ENCODE measurements at places on chromosomes 3 and 15.

DNA sequence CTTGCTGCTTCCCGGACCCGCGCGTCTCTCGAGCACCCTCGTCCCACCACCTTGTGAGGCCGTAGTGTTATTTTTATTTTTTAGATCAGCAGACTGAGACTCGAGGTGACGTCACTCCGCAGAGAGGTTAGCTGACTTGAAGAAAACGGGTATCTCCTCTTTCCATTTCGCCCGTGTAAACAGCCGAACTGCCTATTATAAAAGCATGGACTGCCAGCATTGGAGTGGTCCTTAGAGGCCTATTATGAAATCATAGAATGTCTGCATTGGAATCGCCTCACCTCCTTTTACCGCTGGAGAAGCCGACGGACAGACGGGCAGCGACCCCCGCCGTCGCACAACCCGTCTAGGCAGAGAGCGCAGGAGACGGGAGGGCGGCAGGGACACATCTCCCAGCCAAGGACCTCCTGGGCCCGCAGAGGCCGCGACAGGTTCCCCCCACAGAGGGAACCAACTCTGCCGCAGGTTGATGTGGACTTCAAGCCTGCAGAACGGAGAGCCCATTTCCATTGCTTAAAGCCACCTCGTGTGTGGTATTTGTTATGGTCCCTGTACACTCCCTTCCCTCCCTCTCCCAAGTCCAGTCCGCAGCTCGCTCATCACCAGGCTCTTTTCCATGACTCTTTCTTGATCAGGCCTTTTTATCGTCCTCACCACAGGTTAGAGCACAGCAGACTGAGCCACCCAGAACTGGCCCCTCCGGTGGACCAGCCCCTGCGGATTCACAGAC lies 540 bp upstream of the PPP1R2 start:
- no peak for DNase-seq

DNA sequence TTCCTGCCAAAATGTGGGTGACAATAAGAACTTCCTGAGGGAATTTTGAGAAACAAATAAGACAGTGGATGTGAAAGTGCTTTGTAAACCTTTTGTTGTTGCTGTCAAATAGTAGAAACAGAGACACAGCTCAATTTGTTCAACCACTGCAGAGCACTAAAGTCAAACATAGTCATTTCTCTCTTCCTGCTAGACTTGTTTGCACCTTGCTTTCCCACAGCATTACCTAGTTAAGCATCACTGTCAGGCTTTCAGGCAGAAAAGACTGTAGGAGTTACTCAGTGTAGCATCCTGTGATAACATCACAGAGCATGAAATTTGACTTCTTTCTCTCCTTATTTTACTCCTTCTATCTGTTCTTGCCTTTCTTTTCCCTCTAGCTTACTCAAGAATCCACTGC lies 27.1 kb downstream of the SLC12A1 start:
- no peak for DNase-seq

GRCh38 chr3:76345878-76346277 lies 560.5 kb upstream of the ZNF717 start:
- DNase-seq: no peak

DNA sequence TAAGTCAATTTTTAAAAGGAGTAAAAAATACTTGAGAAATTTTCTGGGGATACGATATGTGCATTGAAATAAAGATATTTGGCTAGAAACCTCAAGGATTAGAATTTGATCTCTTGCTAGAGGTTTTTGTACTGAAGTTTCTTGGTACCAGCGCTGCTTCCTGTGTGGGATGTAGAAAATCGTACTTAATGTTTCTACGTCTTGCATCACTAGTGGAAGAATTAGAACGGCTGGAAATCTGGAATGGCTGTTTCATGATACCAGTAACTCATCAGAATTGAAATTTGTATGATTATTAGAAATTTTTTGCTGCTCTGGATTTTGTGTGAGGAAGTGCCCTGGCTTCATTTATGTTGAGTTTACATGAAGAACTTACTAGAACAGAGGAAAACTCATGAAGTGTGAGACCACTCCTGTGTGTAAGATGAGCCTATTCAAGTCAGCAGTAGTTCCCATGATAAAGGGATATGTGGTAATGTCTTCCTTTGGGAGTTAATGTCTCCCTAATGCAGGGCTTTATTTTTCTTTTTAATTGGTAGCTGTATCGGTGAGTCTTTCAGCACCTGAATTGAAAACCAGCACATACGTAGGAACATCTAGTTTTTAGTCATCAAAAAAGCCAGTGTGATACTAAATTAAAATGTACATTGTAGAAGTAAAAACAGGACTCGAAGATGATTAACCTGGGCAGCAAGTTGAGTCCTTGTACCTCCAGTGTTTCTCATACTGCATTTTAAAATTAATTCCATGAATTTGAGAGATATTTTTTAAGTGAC lies 3.2 kb downstream of the KBTBD8 start:
- no peak for DNase-seq

GRCh38 chr3:45781271-45781670 lies 15.1 kb downstream of the SLC6A20 start:
- no peak for DNase-seq

DNA sequence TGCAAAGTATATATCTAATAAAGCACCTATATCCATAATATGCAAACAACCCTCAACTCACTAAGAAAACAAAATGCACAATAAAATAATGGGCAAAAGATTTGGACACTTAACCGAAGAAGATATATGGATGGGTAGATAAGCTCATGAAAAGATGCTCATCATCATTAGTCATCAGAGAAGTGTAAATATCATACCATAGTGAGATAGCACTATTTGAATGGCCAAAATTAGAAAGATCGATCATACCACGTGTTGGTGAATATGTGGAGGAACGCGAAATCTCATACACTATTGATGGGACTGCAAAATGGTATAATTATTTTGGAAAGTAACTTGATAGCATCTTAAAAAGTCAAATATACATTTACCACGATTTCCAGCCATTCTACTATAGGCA lies 40.5 kb downstream of the PLS1 start:
- DNase-seq: no peak

- no peak for DNase-seq
Observed at GRCh38 chr3:25182794-25183193, 245.3 kb upstream of the RARB start.

DNA sequence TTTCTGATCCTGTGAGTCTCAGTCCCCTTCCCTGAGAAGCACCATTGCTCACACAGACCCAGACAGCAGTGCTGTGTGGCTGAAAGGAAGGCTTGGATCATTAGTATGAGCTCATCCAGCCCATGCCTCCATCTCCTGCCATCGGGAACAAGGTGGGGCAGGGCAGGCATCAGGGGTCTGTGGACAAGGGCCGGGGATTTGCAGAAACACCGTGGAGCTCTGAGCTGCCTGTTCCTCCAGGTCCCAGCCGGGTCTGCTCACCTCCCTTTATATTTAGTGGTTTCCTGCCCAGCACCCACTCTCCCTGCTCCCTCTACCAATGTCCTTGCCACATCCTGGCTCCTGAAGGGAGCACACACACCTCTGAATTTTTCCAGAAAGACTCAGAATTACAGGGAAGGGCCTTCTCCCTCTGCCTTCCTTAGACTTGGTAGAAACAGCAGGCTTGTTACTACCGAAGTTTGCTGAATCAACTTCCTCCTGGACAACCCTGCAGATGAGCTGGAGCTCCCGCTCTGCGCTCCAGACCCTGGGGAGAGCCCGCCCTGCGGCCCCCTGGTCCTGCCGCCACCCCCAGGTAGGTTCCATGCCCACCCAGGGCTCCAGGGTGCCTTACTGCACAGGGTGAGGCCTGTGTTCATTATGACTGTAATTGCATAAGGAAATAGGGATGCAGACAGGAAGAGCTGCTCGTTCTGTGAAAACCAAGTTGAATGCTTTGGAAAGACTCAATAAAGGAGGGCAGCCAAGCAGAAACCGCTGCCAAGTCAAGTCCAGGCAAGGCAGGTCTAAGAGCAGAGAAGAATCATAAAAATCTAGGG lies 128.1 kb downstream of the NSMCE3 start:
- no peak for DNase-seq
